Activated CD4-positive, alpha-beta T cell treated with anti-CD3 and anti-CD28 coated beads for 4 hours (primary cell): ENCODE measurements at places on chromosomes 7 and 10.

DNA sequence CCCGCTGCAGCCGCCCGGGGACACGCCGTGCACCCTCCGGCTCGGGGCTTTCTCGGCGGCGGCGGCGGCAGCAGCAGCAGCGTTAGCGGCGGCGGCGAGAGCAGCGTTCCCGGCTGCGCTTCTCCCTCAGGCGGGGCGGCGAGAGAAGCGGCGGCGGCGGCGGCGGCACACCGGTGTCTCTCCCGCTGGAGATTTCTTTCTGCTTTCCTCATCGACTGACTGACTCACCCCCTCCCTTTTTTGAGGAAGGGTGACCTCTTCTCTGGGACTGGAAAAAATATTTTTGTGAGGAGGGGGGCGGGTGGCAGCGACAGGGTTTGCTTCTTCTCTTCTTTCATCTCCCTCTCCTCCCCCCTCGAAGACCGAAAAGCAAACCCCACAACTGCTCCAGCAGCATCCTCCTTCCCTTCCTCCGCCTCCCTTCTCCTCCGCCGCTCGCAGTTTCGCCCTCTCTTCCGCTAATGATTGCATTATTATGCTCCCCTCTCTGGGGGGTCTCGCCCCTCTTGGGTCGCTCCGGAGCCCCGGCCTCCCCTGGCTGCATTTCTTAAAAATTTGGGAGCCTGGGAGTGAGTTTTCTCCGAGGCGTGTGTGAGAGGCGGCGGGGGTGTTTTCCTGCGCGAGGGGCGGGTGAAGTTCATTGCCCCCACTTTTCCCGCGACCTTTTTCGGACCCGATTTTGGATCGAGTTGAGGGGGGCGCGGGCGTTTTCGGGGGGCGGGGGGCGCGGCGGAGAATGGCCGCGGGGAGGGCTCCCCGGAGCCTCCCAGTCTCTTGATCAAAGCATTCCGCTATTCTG is 411 bp downstream of the AUTS2 start:
- no peak for DNase-seq

- no peak for DNase-seq
Observed at GRCh38 chr7:121831351-121831750, 41.6 kb upstream of the PTPRZ1 start.

DNA sequence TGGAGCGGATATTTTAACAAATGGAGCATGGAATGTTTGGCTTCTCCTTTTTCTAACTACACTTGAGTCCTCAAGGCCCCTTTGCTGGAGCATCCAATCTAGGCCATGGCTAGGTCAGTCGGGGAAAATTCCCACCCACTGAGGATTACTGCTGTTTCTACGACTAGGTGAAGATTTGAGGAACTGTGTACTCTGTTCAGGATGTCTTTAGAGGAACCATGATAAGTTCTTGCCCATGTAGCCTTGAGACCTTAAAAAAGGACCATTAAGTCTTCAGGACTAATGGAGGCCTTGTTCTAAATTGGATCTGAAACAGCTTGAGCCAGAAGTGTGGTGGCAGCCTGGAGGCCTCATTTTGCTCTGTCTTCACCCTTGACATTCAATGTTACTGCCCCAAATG is 6.2 kb downstream of the AGK start:
- DNase-seq, result no peak

DNA sequence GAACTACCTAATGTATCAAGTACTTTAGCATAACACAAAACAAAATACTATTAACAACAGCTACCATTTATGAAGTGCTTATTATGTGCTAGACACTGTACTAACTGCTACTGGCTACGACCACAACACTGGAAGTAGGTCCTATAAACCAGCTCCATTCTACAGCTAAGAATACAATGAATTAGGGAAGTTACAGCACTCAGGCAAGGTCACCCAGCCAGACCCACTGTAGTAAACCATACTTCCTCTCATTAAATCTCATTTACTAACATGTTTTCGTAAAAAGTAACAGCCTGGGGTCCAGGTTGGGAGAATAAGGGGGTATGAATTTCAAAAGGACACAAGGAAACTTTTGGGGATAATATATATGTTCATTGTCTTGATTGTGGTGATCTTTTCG is 25.4 kb downstream of the NAPEPLD start:
- no peak for DNase-seq

GRCh38 chr7:108045669-108046068 is 42.7 kb upstream of the LAMB1 start:
- no peak for DNase-seq

DNA sequence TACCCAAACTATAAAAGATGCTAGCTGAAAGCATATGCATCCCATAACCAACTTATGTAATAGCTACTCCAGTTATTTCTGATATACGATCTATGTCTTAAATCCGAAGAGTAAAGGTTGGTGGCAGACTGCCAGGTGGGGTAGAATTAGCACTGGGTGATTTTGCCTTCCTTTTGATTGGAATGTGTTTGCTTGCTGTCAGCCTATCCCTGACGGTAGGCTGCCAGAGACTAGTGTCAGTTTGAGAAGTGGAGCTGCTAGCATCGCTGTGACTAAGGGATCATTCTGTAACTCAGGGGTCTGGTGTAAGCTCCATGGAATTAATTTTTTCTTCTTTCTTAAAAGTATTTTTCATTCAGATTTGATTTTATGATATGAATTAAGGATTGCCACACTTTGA is 9.5 kb upstream of the SEM1 start:
- DNase-seq, result no peak

DNA sequence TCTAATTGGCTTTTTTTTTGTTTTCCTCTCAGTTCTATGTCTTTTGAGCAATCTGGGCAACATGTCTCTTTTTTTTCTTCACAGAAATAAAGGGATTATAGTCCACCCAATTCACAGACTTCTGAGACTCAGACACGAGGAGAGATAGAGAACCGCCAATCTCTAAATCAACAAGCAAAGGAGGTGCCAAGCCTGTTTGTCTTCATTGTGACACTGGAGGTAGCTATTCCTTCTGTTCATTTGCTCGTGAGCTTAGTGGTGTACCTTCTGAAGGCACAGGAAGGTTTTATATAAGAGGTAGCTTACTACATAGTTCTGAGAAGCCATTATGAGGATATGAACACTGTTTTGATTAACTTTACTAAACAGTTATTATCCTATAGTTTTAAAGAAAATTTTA is 6.1 kb downstream of the EPHB6 start:
- no peak for DNase-seq

- DNase-seq, result no peak
Observed at GRCh38 chr10:132980426-132981172, 38.2 kb upstream of the CFAP46 start.

DNA sequence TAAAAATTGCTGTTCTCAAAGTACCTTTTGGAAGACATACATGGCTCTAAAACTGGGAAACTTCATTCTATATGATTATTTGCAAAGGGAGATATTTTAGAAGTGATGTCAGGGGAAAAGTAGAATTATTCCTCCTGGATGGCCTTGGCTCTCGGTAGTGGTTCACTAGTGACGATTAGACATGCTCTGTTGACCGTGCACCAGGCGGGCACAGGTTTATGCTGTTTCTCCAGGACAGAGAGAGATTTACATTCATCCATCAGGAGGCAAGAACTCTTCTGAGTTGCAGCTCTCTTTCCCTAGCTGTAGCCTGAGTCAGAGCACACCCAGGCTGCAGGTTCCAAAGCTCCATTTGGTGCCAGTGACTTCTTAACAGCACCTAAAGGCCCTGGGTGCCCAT is 184.9 kb upstream of the WDR11 start:
- no peak for DNase-seq

- DNase-seq, result no peak
Observed at GRCh38 chr10:13894412-13895093, 307.8 kb downstream of the PRPF18 start.

GRCh38 chr10:128570319-128570995 is 444.2 kb upstream of the MKI67 start:
- no peak for DNase-seq

GRCh38 chr7:66871076-66871475 is 49.9 kb upstream of the TMEM248 start:
- no peak for DNase-seq

DNA sequence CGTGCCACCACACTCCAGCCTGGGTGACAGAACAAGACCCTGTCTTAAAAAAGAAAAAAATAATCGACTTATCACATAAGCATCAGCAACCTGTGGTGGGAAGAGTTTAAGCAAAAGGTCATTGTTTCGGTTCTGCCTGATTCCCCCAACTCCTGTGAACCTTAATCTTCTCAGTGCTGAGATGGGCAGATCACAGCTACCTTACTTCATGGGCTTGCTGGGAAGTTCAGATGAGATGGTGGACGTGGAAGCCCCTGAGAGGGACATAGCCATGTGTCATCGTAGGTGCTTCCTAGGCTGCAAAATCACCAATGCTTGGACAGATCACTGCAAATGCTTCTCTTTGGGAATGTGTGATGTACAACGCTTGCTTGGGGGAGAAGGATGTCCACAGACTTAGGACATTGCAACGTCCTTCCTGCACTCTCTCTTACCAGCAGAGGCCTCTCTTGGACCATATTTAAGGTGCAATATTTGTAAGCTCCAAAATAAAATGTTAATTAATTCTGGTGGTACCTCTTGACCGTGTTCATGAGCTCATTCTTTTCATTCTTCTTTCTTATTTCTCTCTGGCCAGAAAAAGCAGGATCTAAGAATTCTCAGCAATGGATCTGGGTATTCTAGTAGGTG is 8.6 kb downstream of the GJD4 start:
- DNase-seq, result no peak

DNA sequence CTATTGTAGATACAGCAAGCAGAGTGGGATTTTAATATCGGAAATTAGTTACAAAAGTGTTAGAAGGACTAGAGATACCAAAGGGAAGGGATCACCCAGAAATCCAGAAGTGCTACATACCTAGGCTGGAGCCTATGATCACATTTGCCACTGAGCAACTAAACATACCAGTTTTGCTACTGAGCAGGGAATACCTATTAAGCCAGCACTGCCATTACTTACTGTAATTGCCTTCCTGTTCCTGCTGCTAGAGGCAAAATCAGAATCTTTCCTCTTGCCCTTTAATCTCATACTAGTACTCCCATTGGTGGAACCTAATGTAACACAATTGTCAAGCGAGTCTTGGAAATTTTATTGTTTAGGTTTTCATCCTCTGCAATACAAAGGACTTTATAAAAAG is 121.7 kb downstream of the ATRNL1 start:
- no peak for DNase-seq

- no peak for DNase-seq
Observed at GRCh38 chr7:87498893-87499292, 23.4 kb upstream of the ABCB4 start.

- no peak for DNase-seq
Observed at GRCh38 chr7:47513741-47514241, 68.1 kb downstream of the TNS3 start.

DNA sequence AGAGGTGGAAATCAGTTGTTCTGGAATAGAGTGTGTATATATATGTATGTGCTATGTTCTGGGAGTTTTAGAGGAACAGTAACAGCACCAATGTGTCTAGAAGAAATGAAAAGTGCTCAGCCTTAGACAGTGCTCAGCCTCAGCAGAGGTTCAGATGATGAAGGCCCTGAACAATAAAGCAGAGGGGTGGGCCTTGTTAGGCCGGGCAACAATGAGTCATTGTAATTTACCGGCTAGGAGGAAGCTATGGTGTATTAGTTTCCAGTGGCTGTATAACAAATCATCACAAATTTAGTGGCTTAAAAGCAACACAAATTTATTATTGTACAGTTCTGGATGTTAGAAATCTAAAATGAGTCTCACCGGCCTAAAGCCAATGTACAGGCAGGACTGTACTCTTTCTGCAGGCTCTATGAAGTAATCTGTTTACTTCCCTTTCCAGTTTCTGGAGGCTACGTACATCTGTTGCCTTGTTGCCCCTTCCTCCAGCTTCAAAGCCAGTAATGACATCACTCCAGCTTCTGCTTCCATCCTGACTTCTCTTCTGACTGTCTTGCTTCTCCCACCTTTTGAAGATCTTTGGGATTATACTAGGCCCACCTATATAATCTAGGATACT is 84.6 kb downstream of the CH25H start:
- peak; percentile 4 for DNase-seq

GRCh38 chr7:133056370-133057238 is 25.3 kb downstream of the CHCHD3 start:
- no peak for DNase-seq

GRCh38 chr7:86366946-86367345 is 276.8 kb upstream of the GRM3 start:
- no peak for DNase-seq

GRCh38 chr10:80542652-80543318 is 5.1 kb downstream of the SH2D4B start:
- DNase-seq, result no peak

DNA sequence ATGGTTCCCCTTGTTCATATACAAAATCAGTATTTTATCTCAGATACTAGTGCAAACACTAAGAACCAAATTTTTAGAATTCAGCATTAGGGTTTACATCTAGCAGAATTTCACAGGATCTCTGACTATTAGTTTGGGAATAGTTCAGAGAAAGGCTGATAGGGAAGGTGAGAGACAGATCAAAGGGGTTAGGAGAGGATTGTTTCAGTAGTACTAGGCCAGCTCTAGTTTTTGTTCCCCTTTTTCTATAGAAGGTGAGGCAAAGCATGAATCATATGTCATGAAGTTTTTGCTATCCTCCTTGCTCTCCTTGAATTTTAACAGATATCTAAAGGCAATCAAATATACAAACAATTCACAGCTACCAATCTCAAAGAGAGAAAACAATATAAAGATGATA is 26.1 kb upstream of the CTNNA3 start:
- DNase-seq, result no peak

DNA sequence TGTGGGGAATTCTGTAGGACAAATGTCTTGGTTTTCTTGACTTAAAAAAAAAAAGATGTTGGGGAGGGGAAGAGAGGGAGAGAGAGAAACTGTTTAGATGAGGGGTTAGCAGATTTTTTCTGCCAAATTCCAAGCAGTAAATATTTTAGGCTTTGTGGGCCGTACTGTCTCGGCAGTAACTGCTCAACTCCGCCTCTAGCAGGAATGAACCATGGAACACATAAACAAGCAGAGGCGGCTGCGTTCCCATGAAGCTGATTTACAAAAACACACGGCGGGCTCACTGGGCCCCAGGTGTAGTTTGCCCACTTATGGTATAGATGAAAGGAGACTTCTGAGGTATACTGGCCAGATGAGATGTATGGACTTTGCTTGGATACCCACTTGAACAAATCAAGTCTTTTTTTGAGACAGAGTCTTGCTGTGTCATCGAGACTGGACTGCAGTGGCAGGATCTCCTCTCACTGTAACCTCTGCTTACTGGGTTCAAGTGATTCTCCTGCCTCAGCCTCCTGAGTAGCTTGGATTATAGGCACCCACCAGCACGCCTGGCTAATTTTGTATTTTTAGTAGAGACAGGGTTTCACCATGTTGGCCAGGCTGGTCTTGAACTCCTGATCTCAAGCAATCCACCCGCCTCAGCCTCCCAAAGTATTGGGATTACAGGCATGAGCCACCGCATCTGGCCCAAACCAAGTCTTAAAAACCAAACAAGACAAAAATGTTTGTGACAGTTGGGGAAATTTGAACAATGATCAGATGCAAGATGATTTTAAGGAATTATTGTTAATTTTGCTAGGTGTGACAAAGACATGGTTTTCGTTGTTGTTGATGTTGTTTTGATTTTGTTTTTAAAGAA is 9.7 kb upstream of the ADAMTS14 start:
- no peak for DNase-seq
